Activated CD4-positive, alpha-beta T cell treated with anti-CD3 and anti-CD28 coated beads, Interleukin-2, amount 10 ng/mL, durations not matched to agents 24 days and 14 days (primary cell): ENCODE measurements at places on chromosomes 7 and 10. TPM values are rescaled to one million over a fixed set of nuclear protein-coding genes. Genes with fewer than 3 reads are reported as not detected.

DNA sequence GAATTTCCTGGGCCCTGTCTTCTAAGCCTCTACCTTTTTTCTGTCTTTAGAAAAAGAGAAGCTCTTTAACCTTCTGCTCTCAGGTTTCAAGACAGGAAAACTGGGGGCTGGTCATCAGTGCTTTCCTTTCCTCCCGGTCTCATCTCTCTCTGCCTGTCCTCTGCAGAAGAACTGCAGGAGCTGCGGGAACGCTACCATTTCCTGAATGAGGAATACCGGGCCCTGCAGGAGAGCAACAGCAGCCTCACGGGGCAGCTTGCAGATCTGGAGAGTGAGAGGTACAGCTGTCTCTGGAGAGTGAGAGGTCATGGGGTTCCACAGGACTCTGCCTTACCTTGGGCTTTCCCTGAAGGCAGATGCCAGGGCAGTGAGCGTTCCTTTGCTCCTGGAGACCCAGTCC, 12.7 kb downstream of the CCDC136 start:
- DNase-seq, result no peak
- H3K4me3 ChIP-seq, result no peak overlapping the region
- no peak overlapping the region for H3K27ac ChIP-seq
- no peaks in the 10 kb centered on the region for H3K27me3 ChIP-seq

GRCh38 chr10:35592441-35592840, 12.7 kb upstream of the GJD4 start:
- no peaks in the 10 kb centered on the region for H3K4me1 ChIP-seq
- H3K36me3 ChIP-seq, result no peaks in the 10 kb centered on the region
- H3K27me3 ChIP-seq, result no peaks in the 10 kb centered on the region
- no peak overlapping the region for H3K27ac ChIP-seq

- no peaks in the 10 kb centered on the region for H3K4me1 ChIP-seq
- no peaks in the 10 kb centered on the region for H3K27me3 ChIP-seq
- H3K4me3 ChIP-seq, result no peak overlapping the region
Observed at GRCh38 chr7:134113655-134114054, 13.5 kb upstream of the LRGUK start.

Gene NUPR2
- not detected in 2 replicates for total RNA-seq

Gene CCDC3
- 0.07 and 0.09 TPM in 2 replicates for total RNA-seq
